ENCODE measurements at places on chromosomes 3 and 15.

DNA sequence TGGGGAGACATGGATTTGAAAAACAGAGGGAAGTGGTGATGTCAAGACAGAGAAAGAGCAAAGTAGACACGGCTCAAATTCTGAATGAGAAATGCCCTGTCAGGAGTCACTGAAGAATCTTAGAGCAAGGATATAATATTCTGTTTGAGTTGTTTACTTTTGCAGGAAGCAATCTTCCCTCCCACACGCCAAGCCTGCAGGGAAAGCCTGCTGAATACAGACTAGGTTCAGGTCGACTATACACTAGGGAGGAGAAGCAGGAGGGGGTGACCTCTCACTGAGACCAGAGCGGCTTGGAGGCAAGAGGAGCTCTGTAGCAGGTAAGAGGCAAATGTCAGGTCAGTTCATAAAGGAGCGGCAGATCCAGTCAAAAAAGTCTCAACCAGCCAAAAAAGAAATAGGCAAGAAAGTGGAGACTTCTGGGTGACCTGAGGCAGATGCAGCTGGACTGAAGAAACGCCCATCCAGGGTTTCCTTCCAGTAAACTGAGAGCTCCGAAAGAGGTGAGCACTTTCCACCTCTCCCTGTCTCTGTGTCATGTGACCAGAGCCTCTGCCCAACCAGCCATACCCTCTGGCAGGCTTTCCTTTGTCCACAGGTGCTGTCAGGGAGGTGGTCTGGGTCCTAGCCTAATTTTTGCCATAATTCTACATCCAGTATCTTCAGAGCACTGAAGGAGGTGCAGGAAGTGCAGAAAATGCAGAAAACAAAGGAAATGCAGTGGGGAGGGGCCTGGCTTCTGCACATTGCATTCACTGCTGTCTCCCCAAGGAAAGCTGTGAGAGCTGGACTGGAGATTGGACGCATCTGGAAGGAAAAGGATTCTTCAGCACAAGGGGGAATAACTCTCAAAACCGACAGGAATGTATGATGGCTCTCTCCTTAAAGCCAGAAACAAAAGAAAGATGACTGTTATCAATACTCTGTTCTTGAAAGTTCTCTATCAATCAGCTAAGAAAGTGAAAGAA is 37.8 kb upstream of the CTXND1 start:
- DNase-seq, result no peak

DNA sequence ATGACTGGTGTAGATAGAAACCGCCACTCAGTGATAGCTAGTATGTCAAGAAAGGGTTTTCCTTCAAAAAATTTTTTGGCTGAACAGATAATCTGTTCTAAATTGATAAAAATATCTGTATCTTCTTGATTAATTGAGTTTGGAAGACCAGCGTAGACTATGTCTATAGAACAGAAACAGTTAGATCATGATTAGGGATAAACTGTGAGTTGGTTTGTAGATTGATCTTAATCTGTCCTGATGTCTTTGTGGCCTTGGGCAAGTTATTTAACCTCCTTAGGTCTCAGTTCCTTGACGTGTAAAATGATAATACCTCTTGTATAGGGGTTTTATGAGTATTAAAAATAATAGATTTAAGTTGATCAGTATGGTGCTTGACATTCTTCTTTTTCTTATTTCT is 4.7 kb downstream of the NFKBIZ start:
- no peak for DNase-seq

GRCh38 chr3:100518983-100519382 is 26.6 kb downstream of the TMEM45A start:
- no peak for DNase-seq

DNA sequence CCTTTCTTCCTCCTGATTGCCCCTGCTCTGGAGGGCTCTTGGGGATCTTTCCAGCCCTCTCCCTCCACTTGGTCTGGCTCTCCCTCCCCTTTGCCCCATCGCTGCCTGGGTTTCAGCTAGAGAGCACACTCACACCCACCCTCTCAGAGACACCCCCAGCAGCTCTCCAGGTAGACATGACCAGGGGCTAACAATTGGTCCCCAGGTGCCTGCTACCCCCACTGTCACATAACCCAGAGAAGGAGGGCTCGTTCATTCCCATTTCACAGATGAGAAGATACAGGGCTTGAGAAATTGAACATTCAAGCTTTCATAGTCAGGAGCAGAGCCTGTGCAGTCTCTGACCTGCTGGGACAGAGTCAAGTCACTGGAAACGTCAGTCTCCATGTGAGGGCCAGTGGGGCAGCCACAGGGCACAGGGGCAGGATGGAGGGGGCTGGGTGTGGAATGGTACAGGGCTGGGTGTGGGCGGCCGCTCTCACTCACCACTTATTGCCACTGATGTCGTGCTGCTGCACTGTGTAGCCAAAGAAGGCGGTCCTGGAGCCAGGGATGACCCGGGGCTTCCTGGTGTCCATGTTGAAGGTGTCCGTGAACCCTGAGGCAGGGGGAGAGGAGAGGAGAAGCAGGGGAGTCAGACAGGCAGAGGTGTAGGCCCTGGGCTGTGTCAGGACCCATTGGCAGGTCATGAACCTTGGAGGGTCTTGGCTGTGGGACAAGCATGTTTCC is 29.4 kb downstream of the ITGA11 start:
- no peak for DNase-seq

DNA sequence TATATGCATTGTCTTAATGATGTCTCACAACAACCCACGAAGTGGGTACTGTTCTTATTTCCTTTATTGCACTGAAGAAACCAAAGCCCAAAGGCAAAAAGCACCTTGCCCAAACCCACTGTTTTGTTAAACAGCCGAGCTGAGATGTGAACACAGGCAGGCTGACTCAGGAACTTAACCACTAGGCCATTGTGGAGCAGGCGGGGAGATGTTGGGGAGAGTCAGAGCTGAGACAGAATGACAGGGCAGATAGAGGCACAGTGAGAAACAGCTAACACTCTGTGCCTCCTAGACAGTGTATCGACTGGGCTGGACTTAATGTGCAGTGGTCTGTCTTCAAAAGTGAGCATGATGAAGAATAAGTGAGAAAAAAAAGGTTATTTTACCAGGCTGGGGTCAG is 56.5 kb downstream of the RPLP1 start:
- no peak for DNase-seq

- no peak for DNase-seq
These were observed 38.8 kb upstream of the BNC1 start for GRCh38 chr15:83323296-83323711.

GRCh38 chr3:116242825-116243224 is 202.5 kb downstream of the LSAMP start:
- DNase-seq, result no peak

DNA sequence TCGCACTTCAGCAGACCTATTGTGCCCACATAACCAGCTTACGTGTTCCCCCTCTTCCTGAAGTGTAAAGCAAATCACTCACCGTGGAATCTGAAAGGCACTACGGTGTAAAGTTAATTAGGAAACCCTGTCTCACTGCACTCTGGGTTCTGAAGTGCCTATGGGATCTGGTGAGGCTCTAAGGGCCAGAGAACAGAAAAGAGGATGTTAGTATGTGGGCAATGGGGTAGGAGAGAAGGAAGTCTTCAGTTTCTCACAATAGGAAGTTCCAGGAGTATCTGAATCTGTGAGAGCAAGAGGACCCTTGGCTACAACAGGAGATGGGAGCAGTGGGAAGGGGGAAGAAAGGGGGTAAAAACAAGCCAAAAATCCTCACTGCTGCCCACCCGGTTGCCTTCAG is 71.4 kb downstream of the ITGB5 start:
- no peak for DNase-seq

- DNase-seq, result no peak
These were observed 158.1 kb upstream of the ZNF385D start for GRCh38 chr3:21909096-21909495.

GRCh38 chr3:101262393-101263240 is 57.8 kb downstream of the IMPG2 start:
- no peak for DNase-seq

DNA sequence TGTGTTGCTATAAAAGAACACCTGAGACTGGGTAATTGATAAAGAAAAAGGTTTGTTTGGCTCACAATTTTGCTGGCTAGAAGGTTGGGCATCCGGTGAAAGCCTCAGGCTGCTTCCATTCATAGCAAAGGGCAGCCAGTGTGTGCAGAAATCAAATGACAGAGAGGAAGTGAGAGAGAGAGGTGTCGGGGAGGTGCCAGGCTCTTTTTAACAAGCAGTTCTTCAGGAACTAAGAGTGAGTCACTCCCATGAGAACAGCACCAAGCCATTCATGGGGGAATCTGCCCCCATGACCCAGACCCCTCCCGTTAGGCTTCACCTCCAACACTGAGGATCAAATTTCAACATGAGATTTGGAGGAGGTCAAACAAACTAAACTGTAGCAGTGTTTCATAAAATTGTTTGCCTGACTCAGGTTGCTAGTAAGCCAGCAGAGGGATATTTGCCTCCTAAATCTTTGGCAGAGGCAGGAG is 4.5 kb upstream of the PARP15 start:
- DNase-seq, result no peak

DNA sequence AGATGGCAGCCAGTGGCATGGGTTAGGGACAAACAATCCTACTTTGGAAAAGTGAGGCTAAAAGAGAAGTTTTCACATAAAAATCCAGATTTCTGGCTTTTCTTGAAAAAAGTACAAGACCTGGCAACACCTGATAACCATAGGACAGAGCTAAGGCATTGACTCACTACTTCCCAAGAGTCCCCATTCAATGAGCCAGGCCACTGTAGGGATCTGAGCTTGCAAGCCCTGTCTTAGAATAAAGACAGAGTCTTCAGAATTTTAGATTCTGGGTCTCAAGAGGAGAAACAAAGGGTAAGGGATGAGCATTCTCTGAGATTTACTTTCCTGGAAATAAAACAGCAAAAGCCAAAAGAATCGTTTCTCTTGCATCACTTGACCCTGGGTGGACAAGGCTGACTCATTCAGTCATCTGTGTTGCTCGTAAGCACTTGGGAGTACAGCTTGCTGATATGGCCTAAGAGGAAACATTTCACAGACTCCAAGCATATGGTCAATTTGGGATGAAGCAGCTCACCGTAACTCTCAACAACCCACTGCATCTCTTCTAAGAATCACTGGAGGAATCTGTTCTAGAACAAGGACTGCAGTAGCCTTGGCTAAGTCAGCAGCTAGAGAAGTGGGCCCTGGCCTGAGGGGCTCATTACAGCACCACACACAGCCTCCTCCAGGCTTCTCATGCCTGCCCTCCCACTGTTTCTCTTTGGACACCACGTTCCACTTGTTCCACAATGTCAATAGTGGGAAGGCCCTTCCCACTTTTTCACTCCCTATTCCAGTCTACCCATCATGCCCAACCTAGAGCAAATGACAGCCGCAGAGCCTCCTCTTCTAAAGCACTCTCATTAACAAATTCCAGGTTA is 86.2 kb downstream of the RFTN1 start:
- no peak for DNase-seq

GRCh38 chr3:105967117-105967516 is 98.3 kb upstream of the CBLB start:
- DNase-seq, result no peak

GRCh38 chr15:80709542-80709941 is 14.4 kb downstream of the ABHD17C start:
- no peak for DNase-seq

GRCh38 chr3:127233371-127233770 is 40.4 kb downstream of the PRR23E start:
- no peak for DNase-seq

DNA sequence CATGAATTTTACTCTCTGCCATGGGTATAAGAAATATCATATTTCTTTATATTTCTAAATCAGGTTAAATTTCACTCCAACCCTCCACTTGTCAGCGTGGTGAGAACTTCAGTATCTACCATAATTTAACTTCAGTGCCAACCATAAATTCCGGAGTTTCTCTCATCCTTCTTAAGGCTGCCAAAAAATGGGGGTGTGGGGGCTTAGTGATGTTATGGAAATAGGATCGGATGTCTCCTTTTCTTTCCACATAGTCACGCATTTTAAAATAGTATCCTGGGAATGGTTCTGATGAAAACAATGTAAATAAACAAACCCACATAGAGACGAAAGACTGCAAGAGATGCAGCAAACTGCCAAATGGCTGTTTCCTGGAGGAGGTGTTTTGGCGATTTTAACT is 12.9 kb upstream of the FAM3D start:
- DNase-seq, result no peak

- no peak for DNase-seq
These were observed 5.0 kb downstream of the WNT7A start for GRCh38 chr3:13874891-13875290.

DNA sequence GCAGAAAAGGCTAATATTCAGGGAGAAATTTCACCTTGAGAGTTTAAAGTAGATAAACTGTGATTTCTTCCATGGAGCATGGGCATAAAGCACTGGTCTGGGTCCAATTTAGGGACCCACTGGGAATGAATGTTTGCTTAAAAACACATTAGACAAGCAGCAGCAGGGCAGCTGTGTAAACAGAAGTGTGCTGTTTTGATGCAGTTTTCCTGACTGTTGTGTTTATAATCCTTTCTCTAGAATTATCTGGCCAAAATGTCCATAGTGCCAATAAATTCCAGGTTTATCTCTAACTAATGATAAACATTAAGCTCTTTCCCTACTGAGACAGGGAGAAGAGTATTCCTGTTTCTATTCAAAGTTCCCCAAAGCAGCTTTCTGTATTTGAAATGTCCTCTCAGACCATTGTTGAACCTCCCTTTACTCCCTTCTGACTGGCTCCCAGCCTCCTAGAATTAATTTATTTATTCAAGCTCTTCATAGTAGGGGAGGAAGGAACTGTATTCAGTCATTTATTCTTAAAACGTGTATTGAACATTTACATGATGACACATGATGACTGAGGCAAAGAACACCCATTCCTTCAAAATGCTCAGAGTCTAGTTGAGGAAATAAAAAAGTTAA is 7.0 kb upstream of the TM4SF18 start:
- DNase-seq, result no peak

DNA sequence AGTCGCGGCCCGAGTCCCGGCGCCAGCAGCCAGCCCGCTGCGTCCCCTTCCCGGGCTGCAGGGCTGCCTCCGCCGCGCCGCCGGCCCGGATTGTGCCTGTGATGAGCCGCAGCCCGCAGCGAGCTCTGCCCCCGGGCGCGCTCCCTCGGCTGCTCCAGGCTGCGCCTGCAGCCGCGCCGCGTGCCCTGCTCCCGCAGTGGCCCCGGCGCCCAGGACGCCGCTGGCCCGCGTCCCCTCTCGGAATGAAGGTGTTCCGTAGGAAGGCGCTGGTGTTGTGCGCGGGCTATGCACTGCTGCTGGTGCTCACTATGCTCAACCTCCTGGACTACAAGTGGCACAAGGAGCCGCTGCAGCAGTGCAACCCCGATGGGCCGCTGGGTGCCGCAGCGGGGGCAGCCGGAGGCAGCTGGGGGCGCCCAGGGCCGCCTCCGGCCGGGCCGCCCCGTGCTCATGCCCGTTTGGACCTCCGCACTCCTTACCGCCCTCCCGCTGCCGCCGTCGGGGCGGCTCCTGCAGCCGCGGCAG is 1.2 kb downstream of the CHST2 start:
- DNase-seq, result no peak

GRCh38 chr3:57064001-57064400 is 3.5 kb downstream of the SPATA12 start:
- no peak for DNase-seq

GRCh38 chr3:183802989-183803388 is 22.4 kb downstream of the MAP6D1 start:
- DNase-seq, result no peak

- DNase-seq, result no peak
These were observed 3.3 kb upstream of the IL17RC start for GRCh38 chr3:9913601-9914000.

GRCh38 chr3:170813266-170813665 is 56.7 kb downstream of the RPL22L1 start:
- DNase-seq, result no peak

Measured in activated CD8-positive, alpha-beta memory T cell treated with anti-CD3 and anti-CD28 coated beads for 1 hour (primary cell).